Esophagus muscularis mucosa (tissue), 4 donors: ENCODE measurements at places on chromosomes 7 and 10. TPM values are rescaled to one million over a fixed set of nuclear protein-coding genes. Genes with fewer than 3 reads are reported as not detected.

GRCh38 chr7:70527520-70528115, 604.3 kb upstream of the GALNT17 start:
- no peak overlapping the region for H3K4me3 ChIP-seq
- peaks cover 16% of the 10 kb centered on the region for H3K4me1 ChIP-seq
- H3K27ac ChIP-seq, result no peak overlapping the region

DNA sequence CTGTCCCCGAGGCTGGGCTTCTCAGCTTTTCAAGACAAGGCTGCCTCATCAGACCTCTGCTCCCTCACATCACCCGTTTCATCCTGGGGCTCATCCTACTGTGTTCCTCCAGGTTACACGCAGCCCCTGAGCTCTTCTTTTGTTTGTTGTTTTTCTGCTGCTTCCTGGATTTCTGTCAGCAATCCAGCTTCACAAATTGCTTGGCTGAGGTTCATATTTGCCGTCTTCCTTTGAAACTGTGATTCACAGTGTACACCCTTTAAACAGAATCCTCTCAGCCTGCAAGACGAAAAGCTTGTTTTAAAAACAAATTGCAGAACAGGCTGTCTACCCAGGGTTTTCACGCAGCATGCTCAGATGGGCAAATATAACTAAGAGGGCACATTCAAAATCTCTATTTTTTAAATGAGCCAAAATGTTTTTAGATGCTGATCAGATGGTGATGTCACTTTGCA, 39.1 kb upstream of the PARD3 start:
- no peaks in the 10 kb centered on the region for H3K4me1 ChIP-seq
- peak overlapping the region; percentile 25 for H3K4me3 ChIP-seq
- no peaks in the 10 kb centered on the region for H3K27me3 ChIP-seq
- DNase-seq, result no peak
- no peaks in the 10 kb centered on the region for H3K36me3 ChIP-seq
- no peak overlapping the region for H3K27ac ChIP-seq

DNA sequence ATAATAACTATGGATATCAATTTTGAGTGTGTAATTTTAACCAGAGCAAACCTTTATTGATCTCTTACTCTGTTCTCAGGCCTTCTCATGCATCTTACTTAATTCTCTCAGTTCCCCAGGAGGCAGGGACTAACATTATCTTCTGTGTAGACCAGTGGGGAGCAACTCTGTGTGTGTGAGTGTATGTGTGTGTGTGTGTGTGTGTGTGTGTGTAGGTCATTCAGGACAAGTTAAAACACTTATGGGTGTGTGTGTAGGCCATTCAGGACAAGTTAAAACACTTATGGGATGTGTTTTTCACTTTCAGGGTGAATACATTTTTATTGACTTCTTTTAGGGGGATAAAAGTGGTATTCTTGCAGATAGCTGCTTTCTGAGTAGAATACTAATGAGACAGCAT, 145.0 kb downstream of the ADAM12 start:
- no peaks in the 10 kb centered on the region for H3K36me3 ChIP-seq
- H3K27ac ChIP-seq, result no peak overlapping the region
- H3K27me3 ChIP-seq, result no peaks in the 10 kb centered on the region
- H3K4me3 ChIP-seq, result no peak overlapping the region
- no peaks in the 10 kb centered on the region for H3K4me1 ChIP-seq

The CHAT gene
- not detected for total RNA-seq

The TRPV6 gene
- not detected for total RNA-seq

The H2BK1 gene
- not detected for total RNA-seq

DNA sequence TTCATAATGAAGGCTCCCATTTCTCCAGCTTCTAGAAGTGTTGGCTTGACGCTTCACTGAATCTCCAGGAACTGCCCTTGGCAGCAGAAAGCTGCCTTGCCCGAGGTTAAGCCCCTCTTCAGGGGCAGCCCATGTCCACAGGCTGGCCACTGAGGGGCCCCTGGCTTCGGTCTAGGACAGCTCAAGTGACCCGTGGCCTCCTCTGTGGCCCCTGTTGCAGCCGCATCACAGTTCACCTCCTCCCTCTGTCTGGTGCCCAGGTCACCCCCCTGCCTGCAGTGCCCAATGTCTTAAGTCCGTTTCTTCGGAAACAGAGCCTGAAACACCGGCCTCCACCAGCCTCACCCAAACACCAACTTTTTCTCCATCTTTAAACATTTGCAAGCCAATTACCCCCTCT, 279.2 kb upstream of the MKI67 start:
- no peak overlapping the region for H3K27ac ChIP-seq
- DNase-seq, result no peak
- H3K36me3 ChIP-seq, result no peaks in the 10 kb centered on the region
- H3K4me1 ChIP-seq, result no peaks in the 10 kb centered on the region
- no peaks in the 10 kb centered on the region for H3K27me3 ChIP-seq
- no peak overlapping the region for H3K4me3 ChIP-seq

The FKBP6 gene
- not detected for total RNA-seq

The RPEL1 gene
- not detected for total RNA-seq

DNA sequence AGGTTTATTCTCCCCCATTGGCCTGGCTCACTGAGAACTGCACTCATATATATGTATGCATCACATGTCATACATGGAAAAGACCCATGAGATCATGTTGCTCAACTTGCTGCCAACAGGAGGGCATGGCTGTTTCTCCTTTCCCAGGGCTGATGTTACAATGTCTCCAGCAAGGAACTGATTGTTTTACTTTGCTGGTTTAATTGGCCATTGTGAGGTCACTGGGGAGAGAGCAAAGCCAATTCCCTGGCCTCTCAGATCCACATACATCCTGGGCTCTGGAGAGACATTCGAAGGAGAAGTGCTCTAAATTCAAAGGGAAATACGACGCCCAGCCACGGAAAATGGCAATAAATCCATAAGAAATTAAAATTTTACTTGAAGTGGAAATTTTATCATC, 287.8 kb downstream of the WDR11 start:
- H3K27me3 ChIP-seq, result no peaks in the 10 kb centered on the region
- no peak for DNase-seq
- H3K36me3 ChIP-seq, result no peaks in the 10 kb centered on the region
- H3K4me3 ChIP-seq, result no peak overlapping the region

GRCh38 chr10:124678557-124679240, 65.5 kb downstream of the FAM53B start:
- H3K27me3 ChIP-seq, result no peaks in the 10 kb centered on the region
- peaks cover 23% of the 10 kb centered on the region for H3K36me3 ChIP-seq
- DNase-seq, result no peak
- no peak overlapping the region for H3K4me3 ChIP-seq
- peaks cover 76% of the 10 kb centered on the region for H3K4me1 ChIP-seq

DNA sequence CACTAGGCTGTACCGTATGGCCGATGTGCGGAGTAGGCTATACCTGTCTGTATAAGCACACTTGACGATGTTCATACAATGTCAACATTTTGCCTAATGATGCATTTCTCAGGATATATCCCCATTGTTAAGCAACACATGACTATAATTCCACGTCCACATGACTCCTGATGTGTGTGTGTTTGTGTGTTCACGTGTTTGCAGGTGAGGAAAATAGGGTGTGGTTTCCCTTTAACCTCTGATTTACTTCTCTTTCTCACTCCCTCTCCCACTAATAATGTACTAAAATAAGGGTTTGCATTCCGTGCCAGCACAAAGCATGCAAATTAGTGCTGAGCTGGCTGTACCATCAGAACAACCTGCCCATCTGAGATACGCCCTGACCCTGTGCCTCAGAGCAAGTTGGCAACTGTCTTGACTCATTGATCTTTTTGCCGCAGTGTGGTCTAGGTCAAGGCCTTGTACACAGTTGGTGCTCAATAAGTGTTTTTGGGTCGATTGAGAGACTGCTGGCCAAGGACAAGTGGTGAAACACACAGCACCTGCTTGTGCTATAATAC, 64.6 kb upstream of the DOCK1 start:
- no peak overlapping the region for H3K27ac ChIP-seq
- H3K36me3 ChIP-seq, result no peaks in the 10 kb centered on the region
- no peak overlapping the region for H3K4me3 ChIP-seq
- no peaks in the 10 kb centered on the region for H3K4me1 ChIP-seq
- DNase-seq, result no peak
- no peaks in the 10 kb centered on the region for H3K27me3 ChIP-seq

The SFMBT2 gene
- 15.4 TPM for total RNA-seq

DNA sequence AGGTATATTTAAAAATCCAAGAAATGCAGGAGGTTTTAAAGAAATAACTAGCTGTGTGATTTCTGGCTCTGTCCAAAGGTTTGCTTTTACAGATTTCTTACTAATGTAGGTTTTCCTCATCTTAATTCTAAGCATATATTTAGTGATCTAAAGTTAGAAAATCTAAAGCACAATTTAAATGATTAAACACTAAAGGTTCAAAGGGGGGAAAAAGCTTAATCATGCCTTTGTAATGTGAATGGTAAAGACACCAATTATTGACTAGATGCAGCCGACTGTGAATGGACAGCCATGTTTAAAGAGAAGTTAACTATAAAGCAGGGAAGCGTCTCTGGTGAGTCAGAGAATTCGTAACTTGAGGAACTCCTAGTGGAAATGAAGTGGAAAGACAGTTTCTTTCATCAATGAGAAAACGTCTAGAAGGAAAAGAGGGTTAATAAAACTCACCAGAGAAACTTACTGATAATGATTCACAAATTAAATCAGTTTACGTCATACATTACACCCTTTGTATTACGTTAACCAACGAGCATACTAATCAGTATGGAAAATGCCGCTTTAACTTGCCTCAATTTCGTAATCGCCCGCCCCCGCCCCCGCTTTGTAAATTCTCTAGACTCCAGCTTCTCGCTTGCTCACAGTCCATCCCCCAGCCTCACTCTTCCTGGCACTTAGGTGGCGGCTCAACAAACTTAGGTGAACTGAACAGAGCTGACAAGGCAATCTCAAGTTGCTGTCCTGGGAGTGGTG, 1.1 kb upstream of the HBP1 start:
- H3K4me3 ChIP-seq, result peak overlapping the region; percentile 93
- H3K36me3 ChIP-seq, result no peaks in the 10 kb centered on the region
- DNase-seq, result no peak
- no peaks in the 10 kb centered on the region for H3K27me3 ChIP-seq

DNA sequence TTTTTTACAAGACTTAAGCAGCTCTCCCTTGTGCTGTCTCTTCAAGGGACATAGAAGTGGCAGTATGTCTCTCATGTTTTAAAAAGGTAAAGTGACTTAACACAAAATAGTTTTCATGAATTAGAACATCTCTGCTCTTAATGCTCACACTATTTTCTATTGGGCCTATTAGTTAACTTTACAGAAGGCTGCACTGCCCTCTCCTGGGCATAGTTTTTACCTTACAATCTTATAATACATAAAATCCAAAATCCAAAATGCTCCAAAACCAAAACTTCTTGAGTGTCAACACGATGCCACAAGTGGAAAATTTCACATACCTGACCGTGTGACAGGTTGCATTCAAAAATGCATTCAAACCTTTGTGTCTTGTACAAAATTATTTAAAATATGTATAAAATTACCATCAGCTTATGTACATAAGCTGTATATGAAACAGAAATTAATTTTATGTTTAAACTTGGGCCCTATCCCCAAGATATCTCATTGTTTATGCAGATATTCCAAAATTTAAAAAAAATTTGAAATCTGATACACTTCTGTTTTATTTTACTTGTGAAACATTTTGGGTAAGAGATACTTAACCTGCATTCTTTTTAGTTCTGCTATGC, 25.8 kb downstream of the TES start:
- H3K27ac ChIP-seq, result no peak overlapping the region
- no peaks in the 10 kb centered on the region for H3K27me3 ChIP-seq
- peaks cover 95% of the 10 kb centered on the region for H3K4me1 ChIP-seq
- no peaks in the 10 kb centered on the region for H3K36me3 ChIP-seq

The CDK14 gene
- total RNA-seq, result 13.9 TPM

DNA sequence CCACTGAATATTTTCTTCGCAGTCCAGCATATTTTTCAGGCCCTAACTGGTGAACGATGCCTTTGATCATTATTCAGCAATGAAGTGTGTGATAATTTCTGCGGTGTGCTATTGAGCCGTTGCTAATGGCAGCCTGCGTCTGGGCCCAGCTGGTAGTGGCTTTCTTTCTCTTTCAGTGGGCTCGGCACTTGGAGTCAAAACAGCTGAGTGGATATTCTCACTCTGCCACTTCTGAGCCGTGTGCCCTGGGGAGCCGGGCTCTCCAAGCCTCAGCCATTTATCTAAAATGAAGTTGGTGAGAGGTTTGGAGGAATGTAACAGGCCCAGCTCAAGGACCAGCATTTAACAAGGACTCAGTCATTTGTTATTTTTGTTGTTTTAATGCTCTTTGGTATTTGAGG, 87.5 kb upstream of the IFRD1 start:
- no peaks in the 10 kb centered on the region for H3K27me3 ChIP-seq
- no peaks in the 10 kb centered on the region for H3K4me1 ChIP-seq
- DNase-seq, result no peak
- no peak overlapping the region for H3K27ac ChIP-seq
- H3K36me3 ChIP-seq, result no peaks in the 10 kb centered on the region

DNA sequence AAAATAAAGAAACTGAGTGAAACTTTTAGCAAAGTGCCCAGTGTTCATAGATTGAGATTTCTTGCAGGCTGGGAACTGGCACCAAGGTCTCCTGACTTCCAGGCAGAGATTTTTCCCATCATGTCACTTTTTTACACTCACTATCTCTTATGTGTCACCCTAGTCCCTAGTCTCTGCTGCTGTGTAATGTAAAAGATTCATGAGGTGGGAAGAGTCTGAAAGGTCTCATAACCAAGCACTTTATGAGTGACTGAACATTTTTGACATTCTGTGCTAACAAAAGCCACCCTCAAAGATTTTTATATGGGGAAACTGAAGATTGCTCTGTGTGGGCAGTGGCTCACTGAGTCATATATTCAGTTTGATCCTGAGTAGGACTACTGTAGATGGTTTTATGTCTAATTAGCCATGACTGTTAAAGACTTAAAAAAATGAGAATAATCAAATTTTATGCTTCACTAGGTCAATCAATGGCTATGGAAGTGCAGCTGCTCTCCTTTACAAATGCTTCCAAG, 900.3 kb upstream of the SORCS1 start:
- H3K36me3 ChIP-seq, result no peaks in the 10 kb centered on the region
- H3K4me3 ChIP-seq, result no peak overlapping the region
- DNase-seq, result no peak
- H3K27ac ChIP-seq, result no peak overlapping the region
- no peaks in the 10 kb centered on the region for H3K4me1 ChIP-seq

- H3K27me3 ChIP-seq, result no peaks in the 10 kb centered on the region
- H3K27ac ChIP-seq, result peak overlapping the region; percentile 100
- no peaks in the 10 kb centered on the region for H3K36me3 ChIP-seq
- peak overlapping the region; percentile 74 for H3K4me3 ChIP-seq
- peak; percentile 93 for DNase-seq
- peaks cover 47% of the 10 kb centered on the region for H3K4me1 ChIP-seq
Measured at GRCh38 chr10:119206603-119207365, 587 bp upstream of the GRK5 start.

DNA sequence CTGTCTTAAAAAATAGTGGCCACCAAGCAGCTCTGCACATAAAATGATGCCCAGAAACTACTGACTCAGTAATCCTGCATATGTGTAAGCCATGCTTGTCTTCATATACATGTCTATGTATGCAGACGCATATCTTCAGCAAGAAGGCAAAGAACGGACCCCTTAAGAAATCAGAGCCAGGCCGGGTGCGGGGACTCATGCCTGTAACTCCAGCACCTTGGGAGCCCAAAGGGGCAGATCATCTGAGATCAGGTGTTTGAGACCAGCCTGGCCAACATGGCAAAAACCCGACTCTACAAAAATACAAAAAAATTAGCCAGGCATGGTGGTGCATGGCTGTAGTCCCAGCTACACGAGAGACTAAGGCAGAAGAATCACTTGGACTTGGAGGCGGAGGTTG, 295.0 kb downstream of the TCERG1L start:
- H3K4me1 ChIP-seq, result no peaks in the 10 kb centered on the region
- H3K36me3 ChIP-seq, result no peaks in the 10 kb centered on the region
- no peak overlapping the region for H3K4me3 ChIP-seq
- H3K27ac ChIP-seq, result no peak overlapping the region

GRCh38 chr7:20201380-20201779, 15.8 kb downstream of the MACC1 start:
- no peaks in the 10 kb centered on the region for H3K4me1 ChIP-seq
- H3K27me3 ChIP-seq, result no peaks in the 10 kb centered on the region
- no peak overlapping the region for H3K27ac ChIP-seq
- H3K36me3 ChIP-seq, result no peaks in the 10 kb centered on the region
